ENCODE measurements at places on chromosomes 16 and 17.
A peak's percentile ranks its signal among the peaks of the same experiment; 100 is the strongest.

DNA sequence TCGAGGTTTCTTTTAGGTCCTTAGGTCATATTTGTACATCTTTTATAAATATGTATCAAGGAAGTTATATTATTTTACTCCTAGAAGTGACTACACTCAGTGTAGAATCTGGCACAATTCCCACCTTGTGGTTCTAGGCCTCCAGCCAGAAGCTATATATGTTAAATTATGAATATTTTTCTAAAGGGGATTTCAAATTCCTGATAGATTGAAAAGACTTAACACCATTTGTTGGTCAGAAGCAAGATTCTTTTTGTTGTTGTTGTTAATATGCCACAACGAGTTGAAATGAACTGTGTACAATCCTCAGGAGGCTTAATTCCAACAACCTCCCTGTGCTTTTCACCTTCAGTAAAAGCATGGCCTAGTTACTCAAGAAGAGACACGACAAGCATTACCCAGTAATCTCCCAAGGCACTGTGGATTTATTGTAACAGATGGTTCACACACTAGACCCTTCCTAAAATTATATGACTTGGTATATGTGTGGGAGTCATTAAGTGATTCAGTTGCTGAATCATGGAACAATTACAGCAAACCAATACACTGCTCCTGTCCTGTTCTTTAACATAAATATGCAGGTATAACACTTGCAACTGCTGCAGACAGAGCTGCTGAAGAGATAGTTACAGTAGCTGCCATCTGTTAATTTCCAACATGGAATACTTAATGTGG, 964.4 kb upstream of the GOT2 start:
- no peak for DNase-seq
- H3K36me3 ChIP-seq: no peaks in the 10 kb centered on the region
- H3K27ac ChIP-seq: no peak overlapping the region
- no peaks in the 10 kb centered on the region for H3K27me3 ChIP-seq

DNA sequence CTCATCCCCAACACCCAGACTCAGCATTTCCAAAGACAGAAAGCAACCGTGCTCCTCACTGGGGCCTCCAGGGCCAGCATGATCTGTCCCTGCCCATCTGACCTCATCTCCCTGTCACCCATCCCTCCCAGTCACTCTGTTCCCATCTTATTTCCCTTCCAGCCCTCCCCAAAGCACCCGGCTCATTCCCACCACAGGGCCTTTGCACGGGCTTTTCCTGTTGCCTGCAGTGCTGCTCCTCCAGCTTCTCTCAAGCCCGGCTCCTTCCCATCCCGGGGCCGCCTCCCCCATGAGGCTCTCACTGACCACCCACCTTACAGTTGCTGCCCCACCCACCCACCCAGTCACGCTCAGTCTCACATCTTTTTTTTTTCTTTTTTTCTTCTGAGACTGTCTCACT, 54.8 kb downstream of the RMI2 start:
- H3K4me3 ChIP-seq: no peak overlapping the region
- no peak for DNase-seq
- H3K27ac ChIP-seq: no peak overlapping the region
- H3K27me3 ChIP-seq: no peaks in the 10 kb centered on the region
- H3K4me1 ChIP-seq: no peaks in the 10 kb centered on the region
- H3K36me3 ChIP-seq: no peaks in the 10 kb centered on the region

- DNase-seq: no peak
- no peak overlapping the region for H3K27ac ChIP-seq
- H3K27me3 ChIP-seq: no peaks in the 10 kb centered on the region
These were observed 20.9 kb upstream of the STH start for GRCh38 chr17:45977976-45978626.

DNA sequence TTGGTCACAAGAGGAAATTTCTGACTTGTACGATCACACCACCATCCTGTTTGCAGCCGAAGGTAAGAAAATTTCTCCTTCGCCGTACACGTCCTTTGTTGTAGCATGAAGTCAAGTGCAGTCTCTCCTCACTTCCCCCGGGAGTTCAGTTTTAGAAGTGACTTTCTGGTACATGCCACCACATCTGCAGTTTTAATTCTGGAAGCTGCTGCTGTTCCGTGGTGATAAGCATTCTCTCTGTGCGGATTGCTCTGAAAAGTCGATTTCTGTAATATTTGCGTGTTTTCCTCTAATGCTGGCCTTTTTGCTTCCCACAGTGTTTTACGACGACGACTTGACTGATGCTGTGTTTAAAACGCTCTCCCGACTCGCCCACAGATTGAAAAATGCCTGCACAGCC, 20.6 kb downstream of the METTL22 start:
- H3K4me1 ChIP-seq: no peaks in the 10 kb centered on the region
- peaks cover 74% of the 10 kb centered on the region for H3K36me3 ChIP-seq
- DNase-seq: no peak
- no peaks in the 10 kb centered on the region for H3K27me3 ChIP-seq
- no peak overlapping the region for H3K4me3 ChIP-seq
- no peak overlapping the region for H3K27ac ChIP-seq

- DNase-seq: peak; percentile 78
- H3K4me1 ChIP-seq: peaks cover 4% of the 10 kb centered on the region
- peak overlapping the region; percentile 74 for H3K27ac ChIP-seq
- H3K36me3 ChIP-seq: no peaks in the 10 kb centered on the region
These were observed 13.1 kb downstream of the CCR7 start for GRCh38 chr17:40551879-40552768.

GRCh38 chr16:57985204-57986181, 14.6 kb upstream of the CNGB1 start:
- no peak for DNase-seq
- no peak overlapping the region for H3K27ac ChIP-seq
- peaks cover 7% of the 10 kb centered on the region for H3K4me1 ChIP-seq
- H3K27me3 ChIP-seq: no peaks in the 10 kb centered on the region
- H3K4me3 ChIP-seq: peak overlapping the region; percentile 57

Measured in ascending aorta (tissue), 2 donors.